ENCODE measurements at places on chromosomes 1 and 21.

DNA sequence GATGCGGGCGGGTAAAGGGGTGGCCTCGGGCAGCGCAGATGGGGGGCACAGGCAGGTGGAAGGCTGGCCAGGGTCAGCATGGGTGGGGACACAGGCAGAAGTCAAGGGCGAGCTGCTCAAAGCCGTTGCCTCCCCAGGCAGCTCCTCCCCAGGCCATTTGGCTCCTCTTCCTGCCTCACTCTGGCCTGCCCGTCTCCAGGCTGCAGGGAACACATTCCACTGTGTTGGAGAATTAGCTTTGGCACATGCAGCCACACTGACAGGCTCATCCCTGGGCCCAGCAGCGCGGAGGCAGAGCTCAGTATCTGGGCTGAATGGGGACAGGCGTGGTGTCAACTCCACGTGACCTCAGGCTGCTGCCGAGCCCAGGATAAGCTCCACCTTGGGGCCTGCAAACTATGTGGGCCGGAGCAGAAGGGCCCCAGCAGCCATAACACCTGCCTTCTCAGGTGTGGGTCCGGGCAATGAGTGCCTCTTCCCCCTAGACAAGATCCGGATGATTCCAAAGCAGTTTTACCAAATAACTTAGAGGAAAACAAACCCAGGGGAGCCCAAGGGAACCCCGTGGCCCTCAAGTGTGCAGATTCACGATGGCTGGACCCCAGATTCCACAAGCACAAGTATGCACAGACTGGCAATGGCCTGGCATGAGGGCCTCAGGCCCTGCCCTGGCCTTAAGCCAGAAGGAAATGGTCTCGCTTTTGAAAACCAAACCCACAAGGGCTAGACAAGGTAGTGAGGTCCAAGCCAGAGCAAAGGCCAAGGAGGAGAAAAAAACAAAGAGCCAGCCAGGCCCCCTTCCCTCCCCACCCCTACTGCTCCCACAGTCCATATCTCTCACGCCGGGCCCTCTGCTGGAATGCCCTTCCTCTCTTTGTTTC is 40.2 kb downstream of the HSPG2 start:
- no peak for DNase-seq

- DNase-seq, result peak; percentile 42
Measured at GRCh38 chr1:223109581-223110026, 33.4 kb downstream of the TLR5 start.

- peak; percentile 58 for DNase-seq
Measured at GRCh38 chr1:21931171-21932093, 5.7 kb downstream of the HSPG2 start.

- peak; percentile 45 for DNase-seq
Measured at GRCh38 chr1:212070720-212071302, 35.3 kb downstream of the DTL start.

- DNase-seq, result no peak
Measured at GRCh38 chr1:22140694-22141093, 2.2 kb downstream of the WNT4 start.

DNA sequence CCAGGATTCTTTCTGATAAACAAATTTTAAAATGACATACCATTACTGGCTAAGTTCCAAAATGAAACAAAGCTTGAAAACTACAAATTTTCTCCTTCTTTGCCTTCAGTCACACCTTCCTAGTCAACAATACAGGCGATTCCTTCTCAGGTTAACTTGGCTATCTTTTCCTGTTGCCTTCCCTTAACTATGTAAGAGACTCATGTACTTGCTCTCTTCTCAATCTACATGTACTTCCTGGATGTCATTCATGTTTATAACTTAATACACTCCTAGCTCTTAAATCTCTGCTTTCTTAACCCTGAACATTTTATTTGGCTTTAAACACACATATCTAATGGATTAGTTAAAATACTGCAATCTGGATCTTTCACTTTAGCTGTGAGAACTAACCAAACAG is 97.0 kb downstream of the COQ8A start:
- no peak for DNase-seq

DNA sequence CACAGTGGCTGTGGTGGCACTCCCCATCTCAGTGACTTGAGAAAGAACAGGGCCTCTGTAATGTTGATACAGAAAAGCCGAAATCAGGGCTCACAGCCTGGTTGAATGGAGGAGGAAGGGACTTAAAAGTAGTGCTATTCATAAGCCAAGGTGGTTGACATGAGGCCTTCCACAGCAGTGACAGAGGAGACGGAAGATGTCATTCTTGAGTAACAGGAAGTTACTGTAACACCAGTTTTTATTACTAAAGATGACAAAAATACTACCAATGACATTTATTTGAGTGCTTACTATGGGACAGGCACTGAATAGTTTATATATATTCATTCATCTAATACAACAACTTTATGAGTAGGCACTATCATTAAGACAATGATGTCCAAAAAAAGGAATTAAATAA is 52.8 kb upstream of the GNG12 start:
- no peak for DNase-seq

- DNase-seq, result no peak
Measured at GRCh38 chr1:41863718-41864117, 55.0 kb downstream of the HIVEP3 start.

GRCh38 chr1:13617108-13617507 is 33.5 kb downstream of the PDPN start:
- DNase-seq, result no peak

DNA sequence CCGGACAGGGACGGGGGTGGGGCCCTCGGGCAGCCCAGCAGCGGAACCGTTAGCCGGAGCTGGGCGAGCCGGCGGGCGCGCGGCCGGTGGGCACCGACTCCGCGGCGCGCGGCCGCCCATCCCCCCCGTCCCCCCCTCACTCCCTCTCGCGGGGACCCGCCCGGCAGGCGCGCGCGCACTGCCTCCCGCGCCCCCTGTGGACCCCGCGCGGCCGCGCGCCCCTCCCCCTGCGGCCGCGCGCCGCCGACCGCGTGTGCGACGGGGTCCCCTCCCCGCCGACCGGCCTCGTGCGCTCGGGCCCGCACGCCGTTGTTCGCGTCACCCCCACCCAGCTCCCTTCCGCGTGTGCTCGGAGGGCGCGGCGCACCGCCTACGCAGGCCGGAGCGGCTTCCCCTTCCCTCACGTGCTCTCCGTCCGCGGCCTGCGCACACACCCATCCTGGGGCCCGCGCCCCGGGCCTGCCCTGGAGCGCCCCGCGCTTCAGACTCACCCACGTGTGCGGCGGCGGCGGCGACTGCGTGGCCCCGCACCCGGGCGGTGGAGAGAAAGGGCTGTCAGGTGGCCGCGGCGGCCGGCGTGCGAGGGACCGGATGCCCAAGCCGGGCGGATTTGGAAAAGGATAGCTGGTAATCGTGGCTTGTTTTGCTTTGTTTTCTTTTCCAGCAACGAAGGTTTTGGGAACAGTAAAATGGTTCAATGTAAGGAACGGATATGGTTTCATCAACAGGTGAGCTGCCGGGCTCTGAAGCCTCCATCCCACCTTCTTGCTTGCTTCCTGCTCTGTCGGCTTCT is 717 bp downstream of the YBX1 start:
- DNase-seq, result peak; percentile 58
